IMR-90 (cell line): ENCODE measurements at places on chromosomes 5 and 9. TPM values are rescaled to one million over a fixed set of nuclear protein-coding genes. Genes with fewer than 3 reads are reported as not detected.

GRCh38 chr5:9626955-9627354, 3.2 kb downstream of the TAS2R1 start:
- DNase-seq: no peak

STC2 gene
- polyA plus RNA-seq: 157 and 270 TPM in 2 replicates

GRCh38 chr9:136792321-136793085, 1.4 kb downstream of the TMEM141 start:
- no peak for DNase-seq

LAMC3 gene
- polyA plus RNA-seq: not detected in 2 replicates

ADAMTS2 gene
- polyA plus RNA-seq: 58.8 and 68.2 TPM in 2 replicates

DNA sequence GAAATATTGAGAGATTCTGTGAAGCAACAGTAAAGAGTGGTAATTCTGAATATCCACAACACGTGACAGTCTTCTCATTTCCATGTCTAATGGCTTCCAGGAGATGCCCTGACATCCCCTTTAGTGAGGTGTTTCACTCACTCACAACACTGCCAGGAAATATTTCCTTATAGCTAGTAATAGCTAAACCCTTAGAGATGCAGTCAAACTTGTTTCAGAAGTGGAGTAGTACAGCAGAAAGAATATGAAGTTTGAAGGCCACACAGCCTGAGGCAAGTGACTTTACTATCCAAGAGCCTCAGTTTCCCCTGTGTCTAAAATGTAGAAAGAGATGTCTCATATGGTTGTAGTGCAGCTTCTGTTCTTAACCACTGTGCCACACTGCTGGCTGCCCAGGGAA, 139.2 kb downstream of the CDK5RAP2 start:
- DNase-seq: no peak

TAF11L10 gene
- not detected in 2 replicates for polyA plus RNA-seq

DNA sequence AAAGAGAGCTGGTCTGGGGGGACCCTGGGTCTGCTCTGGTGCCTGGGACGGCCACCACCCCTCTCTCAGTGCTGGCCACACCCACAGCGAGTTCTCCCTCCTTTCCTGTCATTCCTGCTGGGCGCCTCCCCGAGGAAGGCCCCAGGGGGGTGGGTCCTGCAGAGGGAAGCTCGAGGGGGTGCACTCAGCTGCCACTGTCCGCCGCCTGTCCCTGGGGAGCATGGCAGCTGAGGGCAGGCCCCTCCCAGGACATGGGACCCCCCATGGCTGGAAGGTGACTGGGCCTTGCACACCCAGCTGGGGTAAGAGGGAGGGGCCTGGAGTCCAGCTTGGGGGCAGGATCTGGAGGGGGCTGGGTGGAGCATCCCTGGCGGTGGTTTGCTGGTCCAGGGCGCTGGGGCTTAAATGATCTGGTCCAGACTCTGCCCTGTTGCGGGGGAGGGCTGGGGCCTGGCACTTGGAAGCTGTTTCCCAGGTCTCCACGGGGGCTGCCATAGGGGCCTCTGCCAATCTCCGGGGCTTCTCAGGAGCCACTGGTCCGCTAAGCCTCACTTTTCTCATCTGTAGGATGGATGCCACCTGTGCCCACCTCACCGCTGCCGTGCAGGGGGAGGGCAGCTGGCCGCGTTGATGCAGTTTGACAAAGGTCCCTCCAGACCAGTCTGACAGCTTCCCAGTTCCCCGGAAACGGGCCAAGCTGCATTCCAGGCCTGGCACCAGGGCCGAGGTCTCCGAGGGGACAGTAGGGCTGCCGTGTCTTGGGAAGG, 6.0 kb upstream of the SLC2A6 start:
- DNase-seq: no peak

DNA sequence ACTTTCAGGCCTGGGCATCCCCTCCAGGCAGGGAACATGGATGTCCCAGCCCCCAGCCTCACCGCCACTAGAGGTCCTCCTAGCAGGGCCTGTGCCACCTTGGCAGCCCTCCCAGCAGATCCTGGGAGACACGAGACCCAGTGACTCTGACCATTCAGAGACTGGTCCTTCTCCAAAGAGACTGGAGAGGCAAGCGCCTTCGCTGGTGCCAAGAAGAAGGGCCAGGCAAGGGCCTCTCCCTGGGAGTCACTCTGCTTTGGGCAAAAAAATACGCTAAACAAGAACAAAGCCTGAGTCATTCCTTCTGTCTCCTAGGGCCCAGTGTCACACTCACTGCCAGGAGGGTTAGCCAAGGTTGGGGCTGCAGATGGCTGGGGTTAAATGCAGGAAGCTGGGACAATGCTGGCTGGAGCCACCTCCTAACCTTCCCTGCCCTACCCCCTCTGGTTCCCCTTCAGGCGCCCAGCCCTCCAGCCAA, 35.3 kb upstream of the SMIM23 start:
- peak; percentile 7 for DNase-seq

PDE6A gene
- not detected in 2 replicates for polyA plus RNA-seq
